ENCODE measurements at places on chromosomes 1 and 21.

- no peak for DNase-seq
These were observed 205.1 kb upstream of the EDN2 start for GRCh38 chr1:41689558-41689981.

- peak; percentile 39 for DNase-seq
These were observed 2.3 kb downstream of the LYPLA2 start for GRCh38 chr1:23793018-23793781.

- DNase-seq = peak; percentile 68
These were observed 144.8 kb downstream of the NR5A2 start for GRCh38 chr1:200172311-200172710.

GRCh38 chr1:145884675-145885074 lies 991 bp downstream of the ANKRD35 start:
- peak; percentile 62 for DNase-seq

GRCh38 chr1:80846966-80847365 lies 953.8 kb upstream of the ADGRL2 start:
- no peak for DNase-seq

DNA sequence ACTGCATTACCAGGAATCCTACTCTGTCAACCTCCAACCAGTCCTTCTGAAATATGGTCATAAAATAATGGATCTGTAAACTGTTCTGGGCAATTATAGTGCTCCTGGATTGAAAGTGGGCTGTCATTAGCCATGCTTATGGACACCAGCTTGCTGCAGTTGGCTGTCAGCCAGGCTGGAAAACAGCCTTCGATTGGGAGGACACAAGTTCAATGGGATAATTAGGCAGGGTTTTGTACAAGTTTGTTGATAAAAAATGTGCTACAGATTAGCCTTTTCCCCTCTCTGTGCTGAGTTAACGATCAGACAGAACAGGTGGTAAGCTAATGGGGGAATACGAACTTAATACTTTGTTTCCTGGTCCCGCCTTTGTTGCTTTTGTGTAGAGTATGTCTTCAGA lies 413.9 kb downstream of the DUSP10 start:
- DNase-seq = no peak

DNA sequence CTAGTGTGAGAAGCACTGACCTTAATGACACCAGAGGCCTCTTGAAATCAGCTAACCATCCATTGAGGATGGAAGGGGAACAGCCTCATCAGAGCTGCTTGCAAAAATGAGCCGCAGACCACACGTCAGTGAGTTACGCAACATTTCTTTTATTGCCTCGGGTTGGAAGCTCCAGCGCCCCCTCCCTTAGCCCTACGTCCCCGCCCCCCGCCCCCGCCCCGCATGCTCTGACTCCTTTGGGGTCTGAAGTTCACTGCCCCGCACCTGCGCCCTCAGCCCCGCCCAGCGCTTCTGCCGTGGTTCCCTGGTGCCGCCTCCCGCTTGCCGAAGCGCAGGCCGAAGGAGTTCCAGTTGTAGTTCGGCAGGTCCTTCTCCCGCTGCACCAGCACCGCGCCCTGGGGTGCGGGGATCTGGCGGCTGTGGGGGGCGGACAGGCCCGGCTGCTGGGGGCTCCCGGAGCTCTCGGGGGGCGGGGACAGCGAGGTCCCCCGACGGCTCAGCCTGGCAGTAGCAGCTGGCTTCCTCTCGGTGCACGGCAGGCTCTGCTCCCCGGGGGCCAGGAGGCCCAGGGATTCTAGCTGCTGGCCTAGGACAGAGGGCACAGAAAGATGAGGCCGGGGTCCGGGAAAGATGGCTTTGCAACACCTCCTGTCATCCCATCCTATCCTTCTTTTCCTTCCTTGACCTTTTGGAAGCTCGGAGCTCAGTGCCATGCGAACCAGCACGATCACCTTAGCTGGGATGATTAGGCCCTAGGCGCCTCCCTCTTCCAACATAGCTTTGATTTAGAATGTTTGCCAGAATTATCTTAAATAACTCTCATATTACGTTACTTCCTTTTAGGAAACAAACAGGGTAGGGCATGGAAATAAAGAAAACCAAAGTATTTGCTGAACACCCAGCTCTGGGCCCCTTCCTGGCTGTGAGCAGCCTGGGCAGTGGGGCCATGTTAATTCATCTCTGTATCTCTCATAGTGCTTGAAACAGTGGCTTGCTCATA lies 5.8 kb downstream of the KISS1 start:
- DNase-seq = peak; percentile 65

DNA sequence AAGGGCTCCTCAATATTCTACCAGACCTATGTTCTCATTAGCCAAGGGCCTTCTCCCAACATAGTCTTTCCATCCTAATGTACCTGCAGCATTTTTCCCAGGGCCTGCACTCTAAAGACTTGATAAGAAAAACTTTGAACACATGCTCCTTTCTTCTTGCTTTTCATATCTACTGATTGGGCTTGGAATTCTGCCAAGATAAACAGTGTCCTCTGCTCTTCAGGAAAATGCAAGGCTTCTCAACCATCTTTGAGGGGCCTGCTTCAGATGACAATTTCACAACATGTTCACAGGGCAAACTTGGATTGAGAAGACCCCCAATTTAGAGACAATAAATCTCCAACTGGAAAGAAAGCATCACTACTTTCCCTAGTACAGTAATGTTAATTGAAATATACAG lies 25.8 kb upstream of the PPT1 start:
- DNase-seq = no peak

- DNase-seq = peak; percentile 26
These were observed 27.4 kb downstream of the TIAM1 start for GRCh38 chr21:31316488-31317169.

DNA sequence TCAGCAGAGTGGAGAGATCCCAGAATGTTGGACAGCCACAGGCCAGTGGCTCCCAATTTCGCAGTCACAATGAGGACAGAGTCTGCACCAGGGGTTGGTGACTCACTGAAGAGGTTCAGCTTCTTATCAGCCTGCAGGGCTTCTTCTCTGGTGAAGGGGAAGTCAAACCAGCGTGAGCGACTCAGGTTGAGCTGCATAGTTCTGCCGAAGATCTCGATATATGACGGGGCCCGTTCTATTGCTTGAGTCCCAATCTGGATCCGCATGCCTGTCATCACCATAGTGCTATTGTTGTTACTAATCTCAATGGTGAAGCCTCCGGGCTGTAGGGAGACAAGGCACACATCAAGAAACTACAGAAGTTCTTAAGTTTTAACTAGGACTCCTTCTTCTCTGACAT lies 58.5 kb downstream of the UBR4 start:
- no peak for DNase-seq

DNA sequence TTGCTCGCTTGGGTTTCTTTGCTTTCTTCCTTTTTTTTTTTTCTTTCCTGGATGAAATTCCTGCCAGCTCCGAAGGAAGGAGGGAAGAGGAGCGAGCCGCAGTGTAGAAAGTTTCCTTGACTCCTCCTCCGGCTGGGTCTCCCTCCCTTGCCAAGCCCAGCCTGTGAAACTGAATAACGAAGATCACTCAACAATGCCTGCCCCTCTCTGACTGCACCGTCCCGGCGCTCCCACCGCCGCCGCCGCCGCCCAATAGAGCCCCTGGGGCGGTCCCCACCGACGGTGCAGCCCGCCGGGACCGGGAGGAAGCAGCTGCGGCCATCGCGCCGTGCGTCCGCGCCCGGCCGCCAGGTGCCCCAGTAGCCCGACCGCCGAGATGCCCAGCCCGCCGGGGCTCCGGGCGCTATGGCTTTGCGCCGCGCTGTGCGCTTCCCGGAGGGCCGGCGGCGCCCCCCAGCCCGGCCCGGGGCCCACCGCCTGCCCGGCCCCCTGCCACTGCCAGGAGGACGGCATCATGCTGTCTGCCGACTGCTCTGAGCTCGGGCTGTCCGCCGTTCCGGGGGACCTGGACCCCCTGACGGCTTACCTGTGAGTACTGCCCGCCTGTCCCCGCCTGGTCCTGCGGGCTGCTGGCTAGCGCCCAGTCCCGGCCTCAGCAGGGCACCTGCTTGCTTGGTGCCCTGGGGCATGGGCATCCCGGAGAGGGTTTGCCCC lies at the start of gene LGR6:
Gene LGR6 (plus strand): TSS at position 186 of the 714 bp plus-strand sequence. CDS start 191 bp downstream, at position 377.
- no peak for DNase-seq

DNA sequence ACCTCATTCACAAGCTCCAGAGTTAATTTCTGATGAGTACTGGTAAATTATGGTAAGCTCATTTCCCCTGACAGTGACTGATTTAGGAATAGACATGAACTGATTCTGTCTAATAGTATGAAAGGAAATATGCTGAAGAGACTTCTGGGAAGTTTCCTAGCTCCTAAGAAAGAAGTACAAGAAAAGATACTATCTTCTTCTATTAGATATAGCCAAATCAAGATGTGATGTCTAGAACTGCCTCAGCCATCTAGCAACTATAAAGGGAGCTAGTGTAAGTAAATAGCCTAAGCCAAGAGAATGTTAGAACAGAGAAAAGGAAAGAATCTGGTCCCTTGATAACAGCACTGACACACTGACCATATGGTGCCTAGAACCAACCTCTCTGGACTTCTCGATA lies 10.7 kb upstream of the PHTF1 start:
- DNase-seq = no peak

DNA sequence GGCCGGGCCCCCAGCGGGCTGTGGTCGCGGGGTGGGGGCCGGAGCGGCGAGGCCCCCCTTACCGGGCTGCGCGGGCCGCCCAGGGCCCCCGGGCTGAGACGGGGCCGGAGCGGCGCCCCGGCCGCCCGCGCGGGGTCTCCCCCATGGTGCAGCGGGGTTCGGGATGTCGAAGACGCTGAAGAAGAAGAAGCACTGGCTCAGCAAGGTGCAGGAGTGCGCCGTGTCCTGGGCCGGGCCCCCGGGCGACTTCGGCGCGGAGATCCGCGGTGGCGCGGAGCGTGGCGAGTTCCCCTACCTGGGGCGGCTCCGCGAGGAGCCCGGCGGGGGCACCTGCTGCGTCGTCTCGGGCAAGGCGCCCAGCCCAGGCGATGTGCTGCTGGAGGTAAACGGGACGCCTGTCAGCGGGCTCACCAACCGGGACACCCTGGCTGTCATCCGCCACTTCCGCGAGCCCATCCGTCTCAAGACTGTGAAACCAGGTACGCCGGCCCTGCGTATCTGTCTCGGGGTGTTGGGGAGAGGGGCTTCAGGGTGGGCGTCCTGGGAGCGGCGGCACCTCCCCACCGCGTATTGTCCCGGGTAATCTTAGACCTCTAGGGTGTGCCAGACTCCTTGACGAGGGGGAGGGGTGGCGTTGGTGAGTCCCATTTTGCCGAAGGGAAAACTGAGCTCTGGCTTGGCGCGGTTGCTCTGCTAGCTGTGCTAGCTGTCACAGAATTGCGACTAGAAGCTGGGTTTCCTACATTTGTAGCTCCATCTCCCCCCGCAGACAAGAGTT lies 745 bp downstream of the MAGI3 start:
- DNase-seq = peak; percentile 23

DNA sequence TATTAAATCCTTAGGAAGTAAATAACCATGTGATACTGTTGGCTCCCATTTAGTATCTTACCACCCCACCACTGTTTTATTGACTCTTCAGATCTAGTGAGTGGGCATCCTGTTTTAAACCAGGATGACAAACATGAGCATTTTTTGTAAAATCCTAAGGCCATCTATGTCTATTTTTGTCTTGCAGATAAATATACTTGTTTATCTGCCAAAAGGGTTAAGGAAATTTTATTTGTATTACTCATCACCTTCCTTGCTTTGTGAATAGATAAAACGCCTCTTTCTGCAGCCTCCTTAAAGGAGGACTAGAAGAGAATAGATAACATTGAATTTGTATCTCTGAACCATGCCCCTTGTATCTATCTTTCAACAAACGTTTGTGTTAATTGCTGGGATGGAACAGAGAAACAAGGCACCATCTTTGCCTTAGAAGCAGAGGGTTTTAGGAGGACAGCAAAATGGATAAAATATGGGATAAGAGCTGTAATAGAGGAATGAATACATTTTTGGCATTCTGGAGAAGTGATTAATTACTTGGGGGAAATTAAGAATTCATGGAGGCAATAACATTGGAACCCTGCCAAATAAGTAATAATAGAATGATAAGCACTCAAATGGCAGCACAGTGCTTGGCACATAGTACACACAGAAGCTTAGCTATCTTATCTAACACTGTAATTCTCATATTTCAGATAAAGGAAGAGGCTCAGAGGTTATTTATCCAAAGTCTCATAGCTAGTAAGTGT lies 14.7 kb downstream of the YTHDF2 start:
- peak; percentile 71 for DNase-seq

DNA sequence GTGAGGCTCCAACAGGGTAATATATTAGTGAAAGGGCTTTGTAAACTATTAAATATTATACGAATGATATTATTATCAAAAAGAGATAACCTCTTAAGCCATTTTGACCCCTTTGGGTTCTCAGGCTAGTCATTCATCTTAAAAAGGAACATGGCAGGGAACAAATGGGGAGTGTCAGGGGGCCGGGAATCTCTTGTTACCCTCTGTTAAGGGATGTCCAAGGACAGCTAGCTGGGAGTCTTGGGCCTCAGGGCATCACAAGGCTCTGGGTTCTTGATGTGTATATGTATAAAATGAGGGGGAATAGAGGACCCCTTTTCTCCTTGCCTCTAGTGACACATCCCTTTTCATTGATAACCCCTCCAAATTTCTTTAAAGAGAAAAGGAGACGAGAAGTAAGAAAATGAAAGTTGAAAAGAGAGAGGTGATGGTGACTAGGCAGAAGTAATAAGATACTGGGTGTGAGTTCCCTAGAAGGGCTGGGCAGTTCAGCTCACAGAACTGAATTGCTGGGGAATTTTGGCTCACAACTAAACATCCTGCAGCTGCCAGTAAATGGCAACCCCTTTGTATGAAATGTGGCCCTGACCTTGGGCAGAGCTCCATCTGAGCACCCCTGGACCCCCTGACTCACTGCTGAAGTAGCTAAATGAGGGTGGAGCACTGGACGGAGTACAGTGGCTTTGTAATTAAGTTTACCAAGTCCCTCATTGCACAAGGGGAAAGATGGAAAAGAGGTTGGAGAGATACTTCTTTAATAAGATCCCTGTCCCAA lies 20.0 kb upstream of the ZNF326 start:
- peak; percentile 72 for DNase-seq

- DNase-seq = no peak
These were observed 18.9 kb downstream of the C1orf174 start for GRCh38 chr1:3881193-3881480.

Data from fibroblast of skin of right biceps (primary cell).